ENCODE measurements at places on chromosomes 13 and 19.

GRCh38 chr13:105207572-105208293, 1327.7 kb downstream of the EFNB2 start:
- DNase-seq = no peak

DNA sequence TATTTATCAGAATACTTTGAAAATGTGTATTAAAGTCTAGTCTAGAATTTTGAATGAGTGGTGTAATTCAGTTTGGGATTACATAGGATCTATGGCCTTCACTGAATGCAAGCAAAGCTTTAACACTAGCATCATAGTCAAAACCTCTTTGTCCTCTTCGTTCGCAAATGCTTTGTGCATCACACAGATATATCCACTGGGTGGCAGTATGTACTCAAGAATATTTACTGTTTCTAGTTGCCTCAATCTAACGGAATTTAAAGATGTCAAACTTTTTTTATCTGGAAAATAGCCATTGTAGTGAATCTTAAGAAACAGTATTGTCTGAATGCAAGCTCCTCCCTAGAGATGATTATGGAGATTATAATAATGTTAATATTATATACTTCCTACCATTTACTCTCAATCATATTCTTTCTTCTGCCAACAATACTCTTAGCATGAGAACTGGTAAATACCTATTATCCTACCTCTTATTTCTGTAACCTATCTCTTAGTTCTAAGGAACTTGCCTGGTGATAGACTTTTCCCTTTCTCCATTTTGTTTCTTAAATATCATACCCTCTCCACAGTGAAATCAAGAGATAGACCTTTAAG, 25.8 kb downstream of the LACC1 start:
- DNase-seq = peak; percentile 12

DNA sequence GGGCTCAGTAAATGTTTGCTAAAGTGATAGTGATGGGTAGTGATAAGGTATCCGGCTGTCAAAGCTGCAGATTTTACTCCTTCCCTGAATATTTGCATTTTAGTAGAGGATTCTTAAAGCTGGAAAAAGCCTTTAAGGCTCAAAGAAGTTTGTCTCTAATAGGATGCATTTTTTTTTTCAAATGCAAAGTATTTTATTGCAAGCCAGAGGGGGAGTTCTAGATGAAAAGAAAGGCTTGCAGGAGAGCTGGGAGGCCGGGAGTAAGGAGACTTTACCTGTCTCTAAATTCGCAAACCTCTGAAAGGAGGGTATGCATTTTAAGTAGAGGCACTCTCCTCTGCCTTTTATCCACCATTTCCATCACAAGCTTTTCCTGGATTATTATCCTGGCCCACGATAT, 100.7 kb upstream of the FNDC3A start:
- DNase-seq = no peak

GRCh38 chr13:26326562-26326961, 72.6 kb downstream of the CDK8 start:
- DNase-seq = no peak

DNA sequence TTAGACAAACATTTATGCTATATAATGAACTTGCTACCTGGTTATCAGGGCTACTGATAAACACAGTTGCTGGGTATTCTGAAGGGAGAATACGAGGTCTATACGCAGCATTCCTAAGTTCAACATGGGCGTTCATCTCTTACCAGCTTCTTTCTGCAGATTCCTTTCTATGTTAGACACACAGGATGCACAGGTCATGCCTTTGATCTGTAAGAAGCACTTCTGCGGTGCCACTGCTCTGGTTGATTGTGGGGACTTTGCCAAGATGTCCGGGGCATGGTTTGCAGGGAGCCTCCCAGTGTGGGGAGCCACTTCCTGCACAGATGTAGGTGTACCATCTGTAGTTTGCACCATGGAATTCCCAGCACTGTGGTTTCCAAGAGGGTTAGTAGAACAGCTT, 40.9 kb downstream of the ATP7B start:
- no peak for DNase-seq

GRCh38 chr19:32168606-32169005, 176.8 kb upstream of the ZNF507 start:
- DNase-seq = no peak

- peak; percentile 33 for DNase-seq
These were observed 11.3 kb downstream of the LCP1 start for GRCh38 chr13:46170687-46171086.

- DNase-seq = no peak
These were observed 1.2 kb downstream of the PTPRS start for GRCh38 chr19:5339198-5339949.

DNA sequence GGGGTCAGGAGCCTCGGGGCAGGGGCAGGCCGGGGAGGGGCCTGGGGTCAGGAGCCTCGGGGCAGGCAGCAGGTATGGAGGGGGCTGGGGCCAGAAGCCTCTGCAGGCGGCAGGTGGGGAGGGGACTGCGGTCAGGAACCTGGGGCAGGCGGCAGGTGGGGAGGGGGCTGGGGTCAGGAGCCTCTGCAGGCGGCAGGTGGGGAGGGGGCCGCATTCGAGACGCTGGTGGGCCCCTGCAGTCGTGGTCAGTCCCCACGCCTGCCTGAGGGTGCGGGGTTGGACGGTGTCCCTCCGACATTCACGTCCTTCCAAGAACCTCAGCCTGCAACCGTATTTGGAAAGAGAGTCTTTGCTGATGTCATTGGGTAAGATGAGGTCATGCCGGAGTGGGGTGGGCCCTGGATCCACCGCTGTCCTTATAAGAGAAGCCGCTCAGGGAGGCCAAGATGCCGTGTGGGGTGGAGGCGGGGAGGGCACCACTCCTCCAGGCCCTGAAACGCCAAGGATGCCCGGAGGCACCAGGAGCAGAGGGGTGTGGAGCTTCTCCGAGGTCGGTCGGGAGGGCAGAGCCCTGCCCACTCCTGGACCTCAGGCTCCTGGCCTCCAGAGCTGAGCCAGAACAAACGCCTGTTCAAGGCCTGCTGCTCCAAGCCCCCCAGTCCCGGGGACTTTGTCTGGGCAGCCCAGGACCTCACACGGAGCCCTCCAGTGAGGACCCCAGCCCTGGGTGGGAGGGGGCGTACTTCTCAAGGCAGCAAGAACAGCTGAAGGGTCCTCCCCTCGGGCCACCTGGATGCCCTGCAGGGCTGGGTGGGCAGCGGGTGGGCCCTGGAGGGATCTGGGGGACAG, 30.1 kb downstream of the PIP5K1C start:
- DNase-seq = no peak

DNA sequence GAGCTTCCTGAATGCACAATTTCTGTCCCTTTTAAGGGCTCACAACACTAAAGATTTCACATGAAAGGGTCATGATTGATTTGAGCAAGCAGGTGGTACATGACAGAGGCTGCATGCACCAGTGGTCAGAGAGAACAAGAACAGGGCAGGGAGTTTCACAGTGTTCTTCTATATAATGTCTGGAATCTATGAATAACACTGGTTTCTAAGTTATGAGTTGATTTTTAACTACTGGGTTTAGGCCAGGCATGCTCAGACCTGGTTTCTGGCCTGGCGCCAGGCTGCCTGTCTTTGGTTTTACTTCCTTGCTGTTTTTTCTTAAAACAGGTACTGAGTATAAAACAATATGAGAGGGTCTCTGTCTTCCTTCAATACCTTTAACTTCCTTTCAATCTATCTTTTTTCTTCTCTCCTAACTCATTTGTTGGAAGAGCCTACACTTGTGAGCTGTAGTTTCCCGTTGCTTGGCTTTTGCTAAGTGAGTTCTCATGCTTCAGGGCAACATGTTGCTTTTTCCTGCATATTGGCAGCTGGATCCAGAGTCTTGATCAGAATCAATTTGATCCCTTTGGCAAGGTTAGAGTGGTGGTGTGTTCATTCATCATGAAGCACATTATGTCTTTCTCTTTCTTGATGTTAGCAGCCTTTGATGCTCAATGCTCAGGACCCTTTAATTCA, 38.5 kb upstream of the FGF14 start:
- no peak for DNase-seq

DNA sequence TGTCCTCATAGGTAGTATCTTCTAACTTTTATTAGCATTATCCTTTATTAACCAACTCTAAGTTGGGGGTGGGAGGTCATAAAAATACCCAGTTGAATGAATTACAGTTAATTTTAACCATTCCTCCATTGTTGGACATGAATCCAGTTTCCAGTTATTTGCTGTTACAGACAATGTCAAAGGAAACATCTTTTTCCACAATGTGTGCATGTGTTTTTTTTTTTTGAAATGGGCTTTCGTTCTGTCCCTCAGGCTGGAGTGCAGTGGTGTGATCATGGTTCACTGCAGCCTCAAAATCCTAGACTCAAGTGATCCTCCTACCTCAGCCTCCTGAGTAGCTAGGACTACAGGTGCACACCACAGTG, 32.0 kb downstream of the KLF5 start:
- DNase-seq = no peak

GRCh38 chr13:80716610-80717081, 375.7 kb upstream of the SPRY2 start:
- no peak for DNase-seq

DNA sequence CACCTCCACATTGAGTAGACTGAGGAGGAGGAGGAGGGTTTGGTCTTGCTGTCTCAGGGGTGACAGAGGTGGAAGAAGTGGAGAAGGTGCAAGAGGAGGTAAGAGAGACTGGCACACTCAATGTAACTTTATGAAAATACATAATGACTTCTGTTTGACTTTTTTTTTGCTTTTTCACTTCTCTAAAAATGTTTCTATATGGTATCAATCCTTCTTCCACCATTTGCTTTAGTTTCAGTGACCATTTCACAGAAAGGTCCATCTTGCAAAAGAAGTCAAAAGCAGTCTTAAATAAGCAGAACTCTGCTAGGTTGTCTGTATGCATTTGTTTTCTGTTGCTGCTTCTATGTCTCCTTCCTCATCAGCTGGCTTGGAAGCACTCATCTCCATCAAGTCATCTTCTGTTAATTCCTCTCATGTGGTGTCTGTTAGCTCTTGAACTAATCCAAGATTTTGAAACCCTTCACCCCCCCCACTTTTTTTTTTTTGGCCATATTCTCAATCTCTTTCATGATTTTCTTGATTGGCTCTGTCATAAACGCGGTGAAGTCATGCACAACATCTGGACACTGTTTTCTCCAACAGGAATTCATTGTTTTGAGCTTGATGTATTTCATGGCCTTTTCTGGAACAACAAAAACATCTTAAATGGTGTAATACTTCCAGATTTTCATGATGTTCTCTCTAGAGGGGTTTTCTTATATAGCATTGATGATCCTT, 80.8 kb downstream of the KL start:
- no peak for DNase-seq

Data from T follicular helper cell (primary cell).